ENCODE measurements at places on chromosomes 4 and X.

- DNase-seq = no peak
Measured at GRCh38 chr4:24657768-24658617, 73.6 kb upstream of the DHX15 start.

GRCh38 chr4:25826074-25826752 lies 36.6 kb downstream of the SEL1L3 start:
- no peak for DNase-seq

DNA sequence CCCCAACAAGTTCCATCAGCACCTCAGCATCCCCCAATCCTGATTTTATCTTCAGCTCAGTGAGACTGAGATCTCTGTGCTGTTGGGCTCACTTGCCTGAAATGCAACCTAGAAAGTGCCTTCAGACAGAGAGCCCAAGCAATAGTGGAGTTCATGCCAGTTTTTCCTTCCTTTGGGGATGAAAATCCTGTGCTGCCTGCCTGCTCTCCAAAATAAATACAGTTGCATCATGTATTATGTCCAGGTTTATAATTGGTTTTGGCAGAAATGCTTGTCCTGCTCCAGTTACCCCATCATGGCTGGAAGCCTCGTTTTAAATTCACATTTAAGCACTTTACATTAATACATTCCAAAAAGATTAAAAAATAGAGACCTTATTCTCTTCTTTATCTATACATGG lies 1865.5 kb upstream of the TENM3 start:
- DNase-seq = no peak

DNA sequence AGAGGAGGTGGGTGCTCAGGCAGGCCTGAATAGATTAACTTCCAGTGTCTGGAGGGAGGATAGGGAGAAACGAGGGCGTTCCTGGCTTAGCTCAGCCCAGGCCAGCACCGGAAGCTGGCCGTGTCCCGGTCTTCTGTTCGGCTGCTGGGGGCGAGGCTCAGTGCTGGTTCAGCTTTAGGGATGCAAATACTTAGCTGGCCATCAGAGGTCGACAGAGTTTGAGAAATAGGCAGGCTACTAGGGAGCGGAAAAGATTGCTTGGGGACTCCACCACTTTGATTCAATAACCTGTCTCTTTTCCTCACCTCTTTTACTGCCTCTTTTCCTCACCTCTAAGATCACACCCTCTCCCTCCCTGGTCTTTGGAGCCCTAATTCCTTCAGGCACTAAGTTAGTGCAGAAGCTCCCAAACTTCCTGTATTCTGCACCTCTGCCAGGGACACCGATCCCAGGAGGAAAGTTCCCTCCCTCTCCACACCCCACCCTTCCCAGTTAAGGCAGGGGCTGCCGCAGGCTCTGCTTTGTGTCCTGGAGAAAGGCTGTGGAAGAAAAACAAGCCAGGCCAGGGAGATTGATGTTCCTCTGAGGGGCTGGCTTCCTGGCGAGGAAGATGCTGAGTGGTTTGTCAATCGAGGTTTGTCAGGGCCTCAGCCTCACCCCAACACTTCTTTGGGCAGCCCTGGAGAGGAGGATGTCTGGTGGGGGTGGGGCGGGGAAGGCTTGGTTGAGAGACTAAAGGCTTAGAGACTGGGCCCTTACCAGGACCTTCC lies 6.0 kb upstream of the EFNB1 start:
- peak; percentile 20 for DNase-seq

GRCh38 chr4:159023741-159024140 lies 79.1 kb upstream of the RAPGEF2 start:
- DNase-seq = no peak

DNA sequence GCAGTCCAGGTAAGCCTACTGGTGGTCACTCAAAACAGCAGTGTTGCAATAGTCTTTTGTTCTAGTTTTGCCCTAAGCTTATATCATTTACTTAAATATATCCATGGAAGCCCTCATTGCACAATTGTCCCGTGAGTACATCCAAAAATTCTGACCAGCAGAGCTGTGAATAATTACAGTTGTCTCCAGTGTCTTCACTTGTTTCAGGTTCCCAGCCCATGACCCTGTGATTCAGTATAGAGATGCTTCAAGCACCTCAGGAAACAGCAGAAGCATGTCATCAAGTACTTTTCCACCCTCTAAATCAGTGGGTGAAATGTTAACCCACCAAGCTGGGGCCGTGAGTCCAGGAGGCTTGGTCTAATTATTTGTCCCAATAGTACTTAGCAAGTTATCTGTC lies 214.9 kb upstream of the RPS6KA3 start:
- DNase-seq = no peak

- no peak for DNase-seq
Measured at GRCh38 chr4:107897823-107898222, 33.5 kb upstream of the CYP2U1 start.

DNA sequence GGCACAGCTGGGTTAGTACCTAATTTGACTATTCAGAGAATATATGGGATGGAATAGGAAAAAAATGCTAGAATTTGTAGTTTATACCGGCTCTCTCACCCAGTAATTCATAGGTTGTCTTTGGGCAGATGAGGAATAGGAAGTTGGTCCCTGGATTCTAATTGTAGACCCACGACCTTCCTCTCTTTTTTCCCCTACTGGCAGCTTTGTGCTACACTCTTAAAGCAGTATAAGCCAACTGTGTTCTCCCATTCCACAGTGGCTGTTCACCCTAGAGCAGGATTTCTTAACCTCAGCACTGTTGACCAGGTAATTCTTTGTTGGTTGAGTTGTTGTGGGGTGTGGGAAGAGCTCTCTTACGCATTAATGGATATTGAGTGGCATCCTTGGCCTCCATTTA lies 92.9 kb downstream of the FNIP2 start:
- no peak for DNase-seq

DNA sequence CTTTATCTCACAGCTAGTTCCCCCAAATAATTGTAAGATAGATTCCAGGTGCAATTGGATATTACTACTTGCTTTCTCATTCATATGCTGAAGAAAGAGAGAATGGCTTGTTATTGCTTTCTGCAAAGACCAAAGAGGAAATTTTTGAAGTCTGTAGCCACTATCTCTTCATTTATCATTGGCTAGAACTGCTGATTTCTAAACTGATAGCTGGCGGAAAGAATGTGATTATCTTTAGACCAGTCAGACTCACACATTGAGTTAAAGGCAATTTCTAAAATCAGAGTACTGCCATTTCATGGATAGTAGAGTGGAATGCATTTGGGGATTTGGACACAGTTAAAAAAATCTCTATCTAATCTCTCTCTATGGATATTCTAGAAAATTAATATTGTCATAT lies 12.4 kb upstream of the TMPRSS11E start:
- no peak for DNase-seq

GRCh38 chr4:151446208-151446607 lies 37.2 kb downstream of the FHIP1A start:
- DNase-seq = no peak

- DNase-seq = no peak
Measured at GRCh38 chr4:67886281-67886680, 2.5 kb upstream of the TMPRSS11D start.

DNA sequence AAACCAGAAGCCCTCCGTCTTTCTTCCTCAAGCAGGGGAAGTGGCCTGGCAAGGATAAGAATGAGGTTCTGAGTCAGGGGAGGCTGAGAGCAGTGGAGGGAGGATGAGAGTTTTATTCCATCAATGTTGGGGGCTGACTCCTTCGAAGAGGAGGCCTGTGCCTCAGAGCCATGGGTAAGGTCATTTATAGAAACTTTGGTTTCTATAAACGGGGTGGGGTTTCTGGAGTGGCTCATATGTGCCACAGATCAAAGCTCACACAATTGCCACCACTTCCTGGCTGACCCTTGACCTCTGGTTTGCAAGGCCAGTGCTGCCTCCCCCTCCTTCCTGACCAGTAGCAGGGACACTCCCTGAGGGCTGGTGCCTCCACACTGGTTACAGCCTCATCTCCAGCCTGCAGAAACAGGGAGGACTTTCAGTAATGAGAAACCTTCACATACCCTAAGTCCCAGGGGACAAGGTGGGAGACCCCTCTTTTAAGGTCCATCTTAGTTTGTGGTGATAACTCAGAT lies 166.0 kb downstream of the PDGFRA start:
- DNase-seq = no peak

Data from CD4-positive, alpha-beta T cell treated with Interleukin-10 for 1 hour (primary cell).